Upper lobe of right lung (tissue), 1 donor: ENCODE measurements at places on chromosomes 3 and 15. TPM values are rescaled to one million over a fixed set of nuclear protein-coding genes. Genes with fewer than 3 reads are reported as not detected.
A peak's percentile ranks its signal among the peaks of the same experiment; 100 is the strongest.

DNA sequence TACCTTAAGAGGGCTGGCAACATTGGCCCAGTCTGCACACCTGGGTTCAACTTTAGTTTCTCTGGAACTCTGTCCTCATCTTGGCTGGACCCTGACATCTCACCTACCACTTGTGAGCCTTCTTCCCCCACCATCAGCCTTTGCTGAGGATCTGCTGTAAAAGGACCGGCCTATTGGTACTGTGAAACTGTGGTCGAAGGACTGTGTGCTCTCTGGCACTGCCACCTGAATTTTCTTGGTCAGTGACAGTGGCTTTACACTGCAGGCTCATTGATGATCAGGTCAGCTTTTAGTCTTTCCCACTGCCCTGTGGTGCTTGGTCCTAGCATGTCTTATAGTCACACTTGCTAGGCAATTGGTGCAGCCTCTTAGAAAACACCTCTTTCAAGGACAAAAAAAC lies 86.9 kb downstream of the PEX5L start:
- no peak for DNase-seq

DNA sequence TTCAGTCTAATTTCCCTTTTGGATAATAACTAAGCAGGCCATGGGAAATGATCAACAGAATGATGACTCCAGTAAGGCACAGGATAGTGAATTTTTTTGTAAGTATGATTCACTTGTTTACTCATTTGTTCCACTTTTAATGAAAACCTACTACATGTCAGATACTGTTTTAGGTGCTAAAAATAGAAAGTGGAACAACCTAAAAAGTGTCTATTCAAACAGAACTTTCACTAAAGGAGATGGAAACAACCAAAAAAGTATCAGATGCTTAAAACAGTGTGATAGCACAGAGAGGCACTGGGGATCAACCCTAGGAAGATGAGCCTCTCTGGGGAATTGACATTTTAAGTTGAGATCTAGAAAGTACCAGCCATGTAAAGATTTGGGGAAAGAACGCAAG lies 11.1 kb downstream of the RYK start:
- no peak for DNase-seq

GRCh38 chr15:71752604-71753289 lies 57.6 kb upstream of the NR2E3 start:
- no peak for DNase-seq

Gene C3orf70
- 4.1 TPM for total RNA-seq

Gene PARL
- total RNA-seq = 44.8 TPM

GRCh38 chr3:159977295-159977694 lies 11.3 kb upstream of the IL12A start:
- DNase-seq = no peak

Gene ROBO2
- 27.1 TPM for total RNA-seq

DNA sequence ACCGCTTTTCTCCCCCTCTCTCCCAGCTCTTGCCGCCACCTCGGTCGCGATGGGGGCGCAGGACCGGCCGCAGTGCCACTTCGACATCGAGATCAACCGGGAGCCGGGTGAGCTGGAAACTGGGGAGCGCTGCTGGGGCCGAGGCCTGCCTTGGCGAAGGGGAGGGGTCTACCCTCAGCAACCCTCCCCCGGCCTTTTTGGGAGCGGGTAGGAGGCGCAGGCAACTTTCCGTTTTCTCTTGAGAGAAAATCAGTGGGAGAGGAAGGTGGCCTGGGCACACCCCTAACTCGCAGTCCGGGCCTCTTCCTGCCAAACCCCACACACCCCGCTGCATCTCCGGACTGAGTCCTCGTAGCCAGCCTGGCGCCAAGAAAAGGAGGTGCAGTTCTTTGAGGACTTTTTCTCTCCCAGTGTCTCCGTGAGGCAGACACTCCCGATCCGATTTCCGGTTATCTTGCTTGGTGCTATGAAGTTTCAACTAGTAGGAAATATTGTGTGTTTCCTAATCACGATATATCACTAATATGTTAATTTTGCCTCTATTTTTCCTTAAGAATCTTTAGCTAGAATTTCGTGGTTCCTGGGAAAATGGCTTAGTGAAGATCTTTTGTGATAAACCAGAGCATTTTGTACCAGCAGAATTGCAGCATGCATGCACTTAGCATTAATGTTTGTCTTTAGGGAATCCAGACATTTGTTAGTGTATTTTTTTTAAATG lies 631 bp downstream of the NKTR start:
- peak; percentile 83 for DNase-seq

Gene WDR72
- 3.2 TPM for total RNA-seq

DNA sequence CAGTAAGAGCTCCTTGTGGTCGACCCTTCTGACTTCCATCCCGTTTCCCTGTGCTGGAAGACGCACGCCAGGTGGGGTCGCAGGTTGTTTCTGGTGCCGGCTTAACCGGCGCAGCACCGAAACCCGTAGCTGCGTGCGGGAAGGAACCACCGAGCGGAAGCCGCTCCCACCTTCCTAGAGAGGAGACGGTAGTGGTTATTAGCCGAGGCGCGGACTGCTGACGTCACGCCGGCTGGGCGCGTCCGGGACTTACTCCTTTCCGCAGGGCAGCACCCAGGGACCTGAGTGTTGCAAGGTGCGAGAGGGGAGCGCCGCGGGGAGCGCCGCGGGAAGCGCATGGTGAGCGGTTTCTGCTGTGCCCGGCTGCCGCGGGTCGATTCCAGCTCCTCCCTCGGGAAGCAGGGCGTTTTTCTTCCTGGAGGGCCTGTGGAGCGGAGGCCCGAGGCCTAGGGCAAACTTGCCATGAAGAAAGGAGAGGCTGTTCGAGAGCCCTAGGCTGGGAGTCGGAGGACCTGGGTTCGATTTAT lies at the start of gene ZNF501:
TSS of gene ZNF501 (plus strand) at position 252 of the 527 bp plus-strand sequence. CDS start 4,787 bp downstream, outside the sequence.
- DNase-seq = peak; percentile 97

GRCh38 chr3:55678546-55679216 lies 191.6 kb upstream of the WNT5A start:
- no peak for DNase-seq

Gene TMCO5A
- not detected for total RNA-seq

GRCh38 chr3:53633197-53633787 lies 138.9 kb downstream of the CACNA1D start:
- no peak for DNase-seq

GRCh38 chr3:175948041-175948440 lies 1088.9 kb downstream of the NAALADL2 start:
- DNase-seq = no peak
